ENCODE measurements at places on chromosomes 5 and 9.

DNA sequence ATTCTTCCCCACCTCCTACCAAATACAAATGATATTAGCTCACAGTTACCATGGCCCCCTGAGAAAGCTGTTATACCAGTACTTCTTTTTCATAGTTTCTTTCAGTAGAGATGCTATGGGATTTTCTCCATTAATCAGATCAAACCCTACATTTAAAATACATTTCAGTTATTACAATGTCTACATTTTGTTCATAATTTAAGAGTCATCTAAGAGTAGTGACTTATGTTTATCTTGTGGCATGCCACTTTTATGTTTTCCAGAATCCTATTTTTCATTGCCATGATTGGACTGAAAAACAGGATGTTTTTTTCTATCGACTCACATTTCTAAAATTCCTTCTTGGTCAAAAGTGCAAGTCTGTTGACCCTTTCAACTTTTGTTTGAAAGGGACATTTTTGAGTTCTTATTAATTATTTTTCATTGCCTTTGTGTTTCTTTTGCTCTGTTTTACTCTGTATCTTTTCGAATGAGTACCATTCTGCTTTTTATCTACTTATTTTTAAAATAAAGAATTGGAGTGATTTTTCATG is 77.4 kb upstream of the ANXA1 start:
- DNase-seq: no peak

DNA sequence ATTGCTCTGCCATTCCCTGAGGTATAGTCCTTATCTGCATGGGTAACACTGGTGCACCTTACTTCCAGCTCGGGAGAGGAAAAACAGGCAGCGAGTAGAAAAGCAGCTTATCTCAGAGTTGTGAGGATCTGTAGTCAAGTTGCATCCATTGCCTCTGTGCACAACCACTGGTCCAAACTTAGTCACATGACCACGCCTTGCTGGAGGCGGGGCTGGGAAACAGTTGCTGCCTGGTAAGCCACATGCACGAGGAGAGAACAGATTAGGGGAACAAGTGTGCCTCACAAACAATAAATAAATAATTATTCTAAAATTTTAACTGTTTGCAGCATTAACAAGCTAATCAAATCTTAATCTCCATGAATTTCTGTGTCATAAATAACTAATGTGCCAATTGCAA is 18.6 kb downstream of the ZNF622 start:
- no peak for DNase-seq

DNA sequence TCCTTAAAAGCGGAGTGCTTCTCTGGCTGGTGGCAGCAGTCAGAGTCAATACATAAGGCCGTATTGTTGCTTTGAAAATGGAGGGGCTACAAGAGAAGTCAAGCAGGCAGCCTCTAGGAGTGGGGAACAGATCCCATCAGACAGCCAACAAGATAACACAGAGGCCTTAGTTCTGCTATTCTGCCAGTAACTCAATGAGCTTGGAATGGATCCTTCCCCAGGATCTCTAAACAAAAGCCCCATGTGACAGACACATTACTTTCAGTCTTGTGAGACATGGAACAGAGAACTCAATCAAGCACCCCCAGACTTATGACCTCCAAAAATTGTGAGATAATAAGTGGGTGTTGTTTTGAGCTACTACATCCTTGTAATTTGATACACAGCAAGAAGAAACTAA is 158.6 kb downstream of the RFX3 start:
- DNase-seq: no peak

GRCh38 chr9:36501727-36502126 is 71.0 kb upstream of the MELK start:
- DNase-seq: no peak

DNA sequence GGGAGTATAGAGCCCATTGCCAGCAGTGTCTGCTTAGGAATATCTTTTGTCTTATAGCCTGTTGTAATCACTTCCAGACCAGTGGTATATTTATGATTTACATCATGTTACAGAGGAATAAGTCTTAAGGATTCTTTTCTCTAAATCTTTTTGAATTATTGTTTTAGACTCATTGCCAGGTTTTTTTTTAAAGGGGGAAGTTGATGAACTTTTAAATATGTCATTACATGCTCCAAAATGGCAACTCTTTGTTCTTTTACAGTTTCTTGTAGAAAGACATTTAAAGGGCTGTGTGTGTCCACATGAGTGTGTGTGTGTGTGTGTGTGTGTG is 59.4 kb upstream of the NFIB start:
- DNase-seq: no peak

DNA sequence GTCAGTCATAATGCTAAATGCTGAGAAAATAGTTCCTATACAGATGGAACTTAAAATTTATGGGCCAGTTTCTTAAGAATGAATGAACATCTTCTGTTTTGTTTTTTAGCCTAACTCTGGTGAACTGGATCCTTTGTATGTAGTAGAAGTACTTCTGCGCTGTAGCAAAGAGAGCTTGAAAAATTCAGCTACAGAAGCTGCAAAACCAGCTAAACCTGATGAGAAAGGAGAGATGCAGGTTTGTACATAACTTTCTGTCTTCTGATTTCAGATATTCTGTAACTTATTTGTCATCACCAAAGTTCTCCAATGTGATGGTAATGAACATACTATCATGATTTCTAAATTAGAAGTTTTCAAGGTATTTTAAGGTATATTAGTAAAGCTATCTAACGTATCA is 80.1 kb downstream of the MTREX start:
- DNase-seq: no peak

GRCh38 chr9:33472171-33472880 is 1.4 kb downstream of the NOL6 start:
- DNase-seq: no peak

DNA sequence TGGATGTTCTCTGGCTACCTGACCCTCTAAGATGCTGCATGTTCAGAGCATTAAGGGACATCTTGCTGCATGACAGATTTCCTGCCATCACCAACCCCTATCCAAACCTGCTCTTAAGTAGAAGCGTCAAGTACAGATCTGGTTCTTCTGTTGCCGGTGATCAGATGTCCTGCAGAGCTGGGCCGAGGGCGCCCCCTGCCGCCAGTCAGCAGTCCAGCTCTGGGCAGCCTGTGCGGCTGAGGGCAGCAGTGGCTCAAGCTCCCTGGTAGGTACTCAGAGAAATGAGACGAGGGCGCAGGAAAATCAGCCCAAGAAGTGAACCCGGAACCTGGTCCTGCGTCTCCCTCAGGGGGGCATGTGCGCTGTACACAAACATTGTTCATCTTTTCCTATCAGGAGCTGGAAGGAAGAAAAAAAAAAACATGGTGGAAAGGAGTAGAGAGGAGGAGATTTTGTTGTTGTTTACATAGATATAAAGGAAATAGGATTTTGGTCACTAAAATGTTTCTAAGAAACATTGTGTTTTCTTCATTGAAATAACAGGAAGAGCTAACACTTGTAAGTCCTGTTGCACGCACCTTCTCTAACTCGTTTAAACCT is 95.8 kb downstream of the CFAP90 start:
- DNase-seq: no peak

GRCh38 chr9:106486685-106487084 is 376.3 kb upstream of the ZNF462 start:
- no peak for DNase-seq

GRCh38 chr9:35749515-35750255 is 598 bp downstream of the RGP1 start:
- DNase-seq: no peak

GRCh38 chr5:115069087-115069968 is 100.4 kb downstream of the TRIM36 start:
- no peak for DNase-seq

DNA sequence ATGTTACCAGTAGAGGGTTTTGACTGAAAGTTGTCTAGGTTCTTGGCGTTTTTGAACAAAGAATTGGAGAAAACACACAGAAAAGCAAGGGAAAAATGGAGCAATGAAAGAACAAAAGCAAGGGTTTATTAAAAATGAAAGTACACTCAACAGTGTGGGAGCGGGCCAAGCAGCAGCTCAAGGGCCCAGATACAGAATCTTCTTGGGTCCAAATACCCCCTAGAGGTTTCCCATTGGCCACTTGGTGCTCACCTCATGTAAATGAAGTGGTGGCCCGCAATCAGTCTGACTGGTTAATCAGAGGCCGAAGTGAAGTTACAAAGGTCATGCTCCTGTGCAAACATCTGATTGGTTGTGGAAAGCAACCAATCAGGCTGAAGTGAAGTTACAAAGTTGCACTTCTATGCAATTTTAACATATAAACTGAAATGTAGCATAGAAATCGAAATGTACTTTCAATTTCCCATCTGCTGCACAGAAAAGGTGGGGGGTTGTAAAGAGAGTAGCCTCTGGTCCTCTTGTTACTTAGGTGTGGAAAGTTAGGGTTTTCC is 1.9 kb upstream of the GM2A start:
- DNase-seq: no peak

Measured in stimulated activated CD8-positive, alpha-beta memory T cell treated with anti-CD3 and anti-CD28 coated beads, Interleukin-15, amount 100 ng/mL, for 48 hours (primary cell).